Stimulated activated CD4-positive, alpha-beta T cell treated with anti-CD3 and anti-CD28 coated beads, Interleukin-12 subunit alpha, Interleukin-12 subunit beta, amount 100 ng/mL, for 4 hours (primary cell): ENCODE measurements at places on chromosomes 4 and X.

DNA sequence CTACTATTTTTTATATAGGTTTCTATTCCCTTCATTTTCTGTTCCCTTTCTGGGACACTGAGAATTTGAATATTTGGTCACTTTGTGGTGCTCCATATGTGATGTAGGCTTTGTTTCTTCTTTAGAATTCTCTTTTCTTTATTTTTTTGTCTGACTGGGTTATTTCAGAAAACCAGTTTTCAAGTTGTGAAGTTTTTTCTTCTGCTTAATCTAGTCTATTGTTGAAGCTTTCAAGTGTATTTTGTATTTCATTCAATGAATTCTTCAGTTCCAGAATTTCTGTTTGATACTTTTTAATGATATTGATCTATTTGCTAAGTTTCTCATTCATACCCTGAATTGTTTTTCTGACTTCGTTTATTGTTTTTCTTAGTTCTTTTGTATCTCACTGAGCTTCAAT, 96.2 kb upstream of the HAND2 start:
- DNase-seq = no peak

DNA sequence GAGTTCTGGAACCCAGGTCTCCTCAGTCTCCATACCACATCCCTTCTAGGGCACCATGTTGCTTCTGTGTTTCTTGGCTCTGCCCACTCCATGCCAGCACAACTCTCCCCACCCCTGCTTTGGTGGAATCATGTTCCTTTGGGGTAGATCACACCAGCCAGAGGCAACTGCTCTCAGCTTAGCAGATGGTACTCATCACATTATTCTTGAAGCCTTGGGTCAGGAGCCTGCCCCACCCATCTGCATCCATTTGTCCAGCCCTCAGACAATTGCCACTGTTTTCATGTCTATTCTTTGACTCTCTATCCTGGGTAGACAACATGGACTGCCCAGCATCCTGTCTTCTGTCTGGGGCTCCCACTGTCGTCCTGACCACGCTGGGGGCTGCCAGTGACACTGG, 147.6 kb downstream of the PTTG2 start:
- DNase-seq = no peak

GRCh38 chr4:164639001-164639400, 114.9 kb upstream of the SMIM31 start:
- no peak for DNase-seq

DNA sequence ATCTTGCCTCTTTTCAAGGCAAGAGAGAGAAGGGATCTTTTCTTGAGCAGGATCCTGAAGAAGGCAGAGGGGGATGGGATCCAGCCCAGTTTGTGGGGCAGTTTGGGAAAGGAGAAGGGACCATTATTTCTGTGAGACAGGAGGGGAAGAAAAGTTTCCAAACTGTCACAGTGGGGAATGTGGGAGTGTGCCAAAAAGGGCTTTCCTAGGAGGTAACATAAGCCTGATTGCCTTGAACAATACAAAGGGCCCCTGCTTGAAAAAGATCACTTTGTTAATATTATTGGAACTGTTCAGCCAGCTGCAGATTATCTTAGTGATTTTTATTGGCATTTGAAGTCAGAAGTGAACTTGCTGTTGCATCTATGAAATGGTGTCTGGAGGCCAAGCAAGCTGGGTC, 55.2 kb downstream of the MTM1 start:
- DNase-seq = no peak

GRCh38 chr4:88035292-88035691, 27.9 kb downstream of the PKD2 start:
- no peak for DNase-seq

- DNase-seq = no peak
Observed at GRCh38 chr4:3470244-3471097, 7.4 kb downstream of the DOK7 start.

- no peak for DNase-seq
Observed at GRCh38 chrX:122943918-122944317, 240.2 kb upstream of the GRIA3 start.

DNA sequence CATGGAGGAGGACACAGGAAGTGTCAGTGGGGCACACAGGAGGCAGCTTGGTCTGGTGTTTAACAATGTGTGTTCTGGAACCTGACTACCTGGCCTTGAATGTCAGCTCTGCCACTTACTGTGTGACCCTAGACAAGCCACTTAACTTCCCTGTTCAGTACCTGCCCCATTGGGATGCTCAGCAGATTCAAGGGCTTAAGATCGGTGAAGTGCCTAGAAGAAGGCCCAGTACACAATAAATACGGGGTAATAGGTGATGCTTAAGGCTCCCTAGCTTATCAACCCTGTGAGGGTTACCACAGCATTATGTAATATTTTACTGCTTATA, 1.6 kb upstream of the CHIC2 start:
- DNase-seq = no peak

DNA sequence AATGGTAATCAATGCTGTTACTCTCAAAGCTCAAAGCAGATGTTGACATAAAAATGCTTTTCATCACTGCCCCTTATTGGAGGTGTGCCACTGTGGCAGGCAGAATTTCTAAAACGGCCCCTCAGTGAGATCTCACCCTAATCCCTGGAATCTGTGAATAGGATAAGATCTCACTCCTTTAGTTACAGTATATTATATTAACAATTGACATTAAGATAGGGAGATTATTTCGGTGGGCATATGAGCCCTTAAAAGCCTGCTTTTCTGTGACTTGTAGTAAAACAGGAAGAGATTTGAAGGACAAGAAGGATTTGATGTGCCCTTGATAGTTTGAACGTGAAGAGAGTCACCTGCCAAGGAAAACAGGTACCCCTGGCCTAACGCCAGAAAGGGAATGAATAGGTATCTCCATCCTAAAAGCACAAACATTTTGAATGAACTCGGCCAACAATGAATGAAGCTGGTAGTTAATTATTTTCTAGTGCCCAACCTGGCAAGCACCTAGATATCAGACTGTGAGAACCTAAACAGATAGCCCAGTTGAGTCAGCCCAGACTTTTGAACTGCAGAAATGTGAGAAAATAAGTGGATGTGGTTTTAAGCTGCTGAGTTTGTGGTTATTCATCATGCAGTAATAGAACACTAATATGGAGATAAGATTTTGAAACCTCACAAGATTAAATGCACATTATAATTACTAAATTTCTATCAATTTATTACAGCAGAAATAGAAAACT, 881.6 kb downstream of the PCDH18 start:
- DNase-seq = no peak

DNA sequence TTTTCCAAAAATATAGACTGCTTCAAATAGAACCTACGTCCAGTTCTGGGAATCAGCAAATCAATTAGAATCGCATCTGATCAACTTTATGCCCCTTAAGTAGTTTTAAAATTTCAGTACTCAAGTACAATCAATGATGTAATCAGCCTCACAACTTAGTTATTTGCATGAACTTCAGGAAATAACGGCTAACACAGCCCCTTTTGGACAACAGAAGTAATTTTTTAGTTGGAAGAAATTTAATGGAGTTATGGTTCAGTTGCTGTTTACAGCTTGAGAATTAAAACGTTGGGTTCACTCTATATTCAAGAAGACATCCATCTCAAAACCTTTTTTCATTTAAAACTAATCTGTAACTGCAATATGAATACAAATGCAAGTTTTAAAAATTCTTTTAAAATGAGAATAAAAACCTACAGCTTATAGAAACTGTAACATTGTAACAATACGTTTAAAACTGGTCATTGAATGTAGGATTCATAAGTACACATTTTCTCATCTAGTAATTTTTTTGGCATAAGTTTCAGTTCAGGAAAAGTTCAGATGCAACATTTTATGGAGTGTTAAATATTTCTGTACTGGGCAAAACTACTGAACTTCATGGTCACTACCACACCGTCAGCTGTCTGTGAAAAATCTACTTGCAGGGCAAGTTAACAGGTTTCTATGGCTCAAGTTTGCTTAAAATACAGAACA, 956 bp downstream of the TAPT1 start:
- DNase-seq = no peak

DNA sequence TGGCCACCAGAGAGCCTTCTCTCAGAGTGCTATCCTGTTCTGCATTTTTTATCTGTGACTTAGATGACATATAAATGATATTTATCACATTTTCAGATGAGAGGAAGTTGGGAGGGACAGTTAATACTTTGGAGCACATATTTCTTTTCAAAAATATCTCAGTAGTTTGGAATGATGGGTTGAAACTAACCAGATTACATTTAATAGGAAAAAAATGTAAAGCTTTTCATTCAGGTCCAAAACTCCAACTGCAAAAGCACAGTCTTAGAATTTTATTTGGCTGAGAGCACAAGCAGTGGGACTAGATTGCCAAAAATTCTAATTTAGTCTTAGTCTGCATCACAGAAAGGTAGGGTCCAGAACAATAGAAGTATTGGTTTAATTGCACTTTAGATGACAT, 248.2 kb upstream of the TEX13A start:
- no peak for DNase-seq

DNA sequence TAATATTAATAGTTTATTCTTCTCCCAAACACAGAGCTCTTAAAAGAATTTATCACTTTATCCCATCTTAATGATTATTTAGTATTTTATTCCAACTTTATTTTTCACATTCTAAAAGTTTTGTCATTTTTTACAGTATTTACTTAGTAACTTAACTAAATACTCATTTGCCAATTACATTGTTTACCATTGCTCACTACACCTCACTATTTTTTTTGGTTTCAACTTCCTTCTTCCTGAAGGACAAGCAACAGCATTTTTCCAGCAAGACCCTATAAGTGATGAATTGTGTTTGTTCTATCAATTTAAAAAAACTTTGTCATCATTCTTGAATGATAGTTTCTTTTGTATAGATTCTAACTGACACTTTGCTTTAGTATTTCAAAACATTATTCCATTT, 19.4 kb upstream of the SRD5A3 start:
- no peak for DNase-seq

DNA sequence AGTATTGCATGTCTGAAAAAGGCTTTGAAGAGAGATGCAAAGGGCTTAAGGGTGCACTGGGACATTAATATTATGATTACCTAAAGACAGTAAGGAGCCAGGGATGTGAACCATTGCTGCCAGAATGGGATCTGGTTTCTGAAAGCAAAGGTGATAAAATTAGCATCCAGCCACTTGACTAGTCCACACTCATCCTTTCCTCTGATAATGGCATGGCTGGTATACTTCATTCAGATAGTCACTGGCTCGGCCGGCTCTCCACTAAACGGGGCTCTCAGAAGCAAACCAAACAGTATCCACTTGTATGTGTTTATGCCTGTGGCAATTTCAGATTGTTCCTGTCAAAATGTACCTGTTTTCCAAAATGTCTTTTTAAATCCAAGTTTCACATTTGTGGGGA, 46.4 kb downstream of the MAMLD1 start:
- DNase-seq = no peak

GRCh38 chrX:48516987-48517386, 4.6 kb upstream of the EBP start:
- DNase-seq = no peak

- no peak for DNase-seq
Observed at GRCh38 chrX:49040376-49040955, 2.7 kb downstream of the TFE3 start.

- DNase-seq = no peak
Observed at GRCh38 chr4:125123570-125124109, 191.1 kb upstream of the FAT4 start.

- no peak for DNase-seq
Observed at GRCh38 chr4:24999392-25000089, 31.2 kb downstream of the LGI2 start.

DNA sequence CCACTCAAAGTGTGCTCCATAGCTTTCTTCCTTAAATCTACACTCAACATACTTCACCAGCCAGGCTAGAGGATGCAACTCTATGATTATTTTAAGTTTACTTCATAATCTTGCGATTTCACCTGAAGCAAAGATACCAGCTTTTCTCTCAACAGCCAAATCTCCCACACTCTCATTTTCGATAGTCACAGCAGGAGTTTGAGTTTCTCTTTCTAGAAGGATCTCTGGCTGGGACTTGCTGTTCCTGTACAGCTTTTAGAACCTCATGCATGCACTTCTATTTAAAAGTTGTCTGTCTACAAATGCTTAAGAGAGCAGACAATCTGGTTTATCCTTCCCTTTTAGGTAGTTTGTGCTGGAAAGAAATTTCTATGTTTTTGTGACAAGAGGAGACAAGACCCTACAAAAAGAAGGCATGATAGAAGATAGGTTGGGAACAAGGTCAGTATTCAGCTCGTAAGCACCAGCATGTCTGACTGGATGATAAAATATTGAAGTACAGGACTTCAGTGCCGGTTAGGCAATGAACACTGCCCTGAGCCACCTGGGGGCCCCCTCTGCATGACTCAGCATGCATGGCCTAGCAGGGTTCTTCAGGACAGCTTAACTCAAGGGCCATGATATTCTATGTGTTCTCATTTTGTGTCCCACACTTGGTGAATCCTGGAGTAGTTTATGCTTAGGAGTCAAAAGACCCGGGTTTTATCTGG, 65.6 kb downstream of the ATXN3L start:
- no peak for DNase-seq

DNA sequence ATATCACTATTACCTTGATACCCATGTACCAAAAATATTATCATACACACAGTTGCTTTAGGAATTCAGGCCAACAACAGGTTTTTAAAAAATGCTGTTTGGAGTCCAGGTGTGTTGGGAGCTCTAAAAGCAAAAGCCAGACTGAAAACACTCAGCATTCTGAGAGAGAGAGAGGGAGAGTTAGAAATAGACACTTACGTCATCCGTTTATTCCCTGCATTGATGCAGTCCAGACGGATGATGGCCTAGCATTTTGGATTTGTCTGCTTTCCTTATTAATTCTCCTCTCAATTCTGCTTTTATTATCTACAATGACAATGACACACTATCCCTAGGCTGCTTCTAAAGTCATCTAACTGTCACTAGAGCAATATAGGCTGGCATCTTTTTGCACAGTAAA, 358.3 kb upstream of the BOD1L1 start:
- no peak for DNase-seq

DNA sequence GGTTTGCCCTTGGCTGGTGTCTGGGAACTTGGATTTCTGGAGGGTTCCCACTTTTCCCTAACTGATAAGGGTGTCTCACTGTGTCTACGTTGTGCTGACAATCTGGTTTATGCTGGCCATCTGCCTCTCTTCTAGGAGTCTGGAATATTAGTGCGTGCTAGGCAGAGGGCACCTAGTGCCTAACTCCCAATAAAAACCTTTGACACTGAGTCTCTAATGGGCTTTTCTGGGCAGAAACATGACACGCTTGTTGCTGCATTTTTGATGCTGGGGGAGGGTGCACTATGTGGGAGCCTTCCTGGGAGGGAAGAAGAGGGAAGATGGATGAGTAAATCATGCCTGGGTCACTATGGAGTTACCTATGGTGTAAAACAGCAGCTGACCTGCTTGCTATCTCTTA, 16.3 kb upstream of the ZNF41 start:
- DNase-seq = no peak

- DNase-seq = no peak
Observed at GRCh38 chr4:184265546-184266351, 48.1 kb upstream of the ENPP6 start.

DNA sequence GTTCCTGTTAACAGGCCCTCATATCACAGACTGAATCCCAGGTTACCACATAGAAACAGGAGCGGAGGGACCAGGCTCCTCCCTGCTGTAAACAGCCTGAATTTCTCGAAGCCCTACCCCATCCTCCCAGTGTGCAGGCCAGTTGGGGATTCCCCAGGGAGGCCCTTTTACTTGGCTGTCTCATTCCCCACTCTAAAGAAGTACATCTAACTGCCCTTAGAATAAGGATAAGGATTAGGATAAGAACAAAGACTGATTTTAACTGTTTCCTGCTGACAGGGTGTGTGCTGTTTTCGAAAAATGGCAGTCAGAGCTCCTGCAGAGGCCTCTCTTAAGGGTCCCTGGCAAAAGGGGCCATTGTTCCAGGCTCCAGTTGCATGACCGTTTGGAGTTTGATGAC, 133.7 kb downstream of the PAPSS1 start:
- DNase-seq = no peak

GRCh38 chrX:25112156-25112555, 96.4 kb upstream of the ARX start:
- DNase-seq = no peak
